Ammon's horn (tissue), 1 donor: ENCODE measurements at places on chromosomes 2 and 18.

DNA sequence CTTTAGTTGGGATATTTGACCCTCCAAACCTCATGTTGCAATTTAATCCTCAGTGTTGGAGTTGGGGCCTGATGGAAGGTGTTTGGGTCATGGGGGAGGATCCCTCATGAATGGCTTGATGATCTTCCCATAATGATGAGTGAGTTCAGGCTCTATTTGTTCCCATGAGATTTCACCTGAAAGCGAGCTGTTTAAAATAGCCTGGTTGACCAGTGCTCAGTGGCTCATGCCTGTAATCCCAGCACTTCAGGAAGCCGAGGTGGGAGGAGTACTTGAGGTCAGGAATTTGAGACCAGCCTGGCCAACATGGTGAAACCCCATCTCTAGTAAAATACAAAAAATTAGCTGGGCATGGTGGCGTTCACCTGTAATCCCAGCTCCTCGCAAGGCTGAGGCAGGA, 14.9 kb upstream of the PSME4 start:
- DNase-seq, result no peak

- no peak for DNase-seq
Measured at GRCh38 chr2:19823507-19823906, 78.3 kb downstream of the TTC32 start.

GRCh38 chr2:210027608-210028007, 25.2 kb downstream of the RPE start:
- no peak for DNase-seq

DNA sequence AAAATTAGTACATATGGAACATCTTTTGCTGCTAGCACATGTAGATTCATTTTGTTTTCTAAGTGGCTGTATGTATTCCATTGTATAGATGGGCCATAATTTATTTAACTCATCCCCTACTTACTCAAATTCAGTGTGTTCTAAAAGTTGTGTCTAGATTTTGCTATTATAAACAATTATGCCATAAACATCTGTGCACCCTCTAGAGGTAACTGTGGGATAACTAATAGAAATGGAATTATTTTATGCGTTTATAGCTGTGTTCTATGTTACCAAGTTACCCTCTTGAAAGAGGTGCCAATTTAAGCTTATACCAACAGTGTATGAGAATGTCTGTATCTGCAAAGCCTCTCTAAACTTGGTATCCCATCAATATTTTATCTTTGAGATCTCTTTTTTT, 100.4 kb downstream of the MMADHC start:
- no peak for DNase-seq

- DNase-seq, result no peak
Measured at GRCh38 chr2:60157283-60157682, 396.2 kb downstream of the BCL11A start.

DNA sequence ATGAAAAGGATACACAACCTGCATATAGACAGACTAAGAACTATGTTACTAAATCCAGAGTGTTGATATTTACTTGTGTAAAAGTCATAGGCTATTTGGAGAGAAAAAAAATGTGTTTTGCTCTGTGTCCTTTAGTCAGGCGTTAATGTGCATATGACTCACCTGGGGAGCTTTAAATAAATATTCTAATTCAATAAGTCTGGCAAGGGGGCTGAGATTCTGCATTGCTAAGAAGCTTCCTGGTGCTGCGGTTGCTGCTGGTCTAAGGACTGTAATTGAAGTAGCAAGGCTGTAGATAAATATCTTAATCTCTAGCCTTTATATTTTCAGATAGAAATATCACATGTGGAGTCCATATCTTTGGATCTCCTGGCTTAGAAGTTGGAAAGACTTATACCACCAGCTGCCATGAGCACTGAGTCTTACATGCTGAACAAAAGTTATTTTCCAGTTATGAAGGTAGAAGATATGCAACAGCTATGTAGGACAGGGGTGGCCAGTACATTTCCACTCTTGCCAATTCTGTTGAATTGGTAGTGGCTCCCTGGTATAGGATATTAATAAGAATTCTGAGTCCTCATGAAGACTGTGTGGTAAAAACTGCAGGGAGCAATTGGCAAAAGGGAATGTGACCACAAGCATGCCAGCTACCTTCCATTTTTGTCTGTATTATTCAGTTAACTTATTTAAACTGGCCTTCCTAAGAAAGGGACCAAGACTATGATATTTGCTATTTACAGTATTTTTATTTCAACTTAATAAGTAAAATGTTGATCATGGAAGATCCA, 4.8 kb downstream of the SPAG16 start:
- DNase-seq, result no peak

DNA sequence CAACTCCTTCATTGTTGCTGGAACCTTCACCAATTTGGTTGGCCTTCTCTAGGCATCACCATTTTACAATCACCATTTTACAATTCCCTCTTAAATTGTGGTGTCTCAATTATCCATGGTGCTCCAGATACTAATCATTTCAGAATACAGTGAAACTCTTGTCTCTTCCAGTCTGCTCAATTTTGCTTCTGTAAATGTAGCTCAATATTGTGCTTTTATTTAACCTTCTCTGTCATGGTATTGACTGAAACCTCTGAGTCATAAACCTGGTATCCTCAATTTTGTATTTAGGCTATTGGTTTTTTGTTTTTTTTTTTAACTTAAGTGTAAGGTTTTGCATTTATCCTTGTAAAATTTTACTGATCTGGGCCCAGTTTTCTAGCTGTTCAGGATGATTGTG, 16.1 kb downstream of the STRADB start:
- no peak for DNase-seq

DNA sequence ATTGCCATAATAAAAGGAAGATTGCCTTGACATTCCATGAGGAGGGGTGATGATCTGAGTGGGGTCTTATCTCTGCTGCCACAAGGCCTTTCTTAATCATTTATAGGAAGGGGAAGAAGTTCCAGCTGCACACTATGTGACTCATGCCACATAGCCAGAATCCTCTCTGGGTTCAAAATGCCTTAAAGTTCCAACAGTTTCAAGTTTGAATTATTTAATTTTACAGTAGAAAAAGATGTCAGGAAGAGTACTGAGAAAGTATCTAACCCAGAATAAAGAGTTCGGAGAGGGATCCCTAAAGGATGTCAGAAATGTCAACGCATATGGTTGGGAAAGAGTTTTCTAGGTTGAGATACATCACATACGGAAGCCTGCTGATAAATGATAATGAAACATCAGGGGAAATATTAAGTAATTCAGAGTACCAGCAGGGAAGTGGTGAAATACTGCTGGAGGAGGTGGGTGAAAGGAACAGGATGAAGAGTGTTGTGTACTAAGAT, 999.9 kb downstream of the TSN start:
- DNase-seq, result no peak

DNA sequence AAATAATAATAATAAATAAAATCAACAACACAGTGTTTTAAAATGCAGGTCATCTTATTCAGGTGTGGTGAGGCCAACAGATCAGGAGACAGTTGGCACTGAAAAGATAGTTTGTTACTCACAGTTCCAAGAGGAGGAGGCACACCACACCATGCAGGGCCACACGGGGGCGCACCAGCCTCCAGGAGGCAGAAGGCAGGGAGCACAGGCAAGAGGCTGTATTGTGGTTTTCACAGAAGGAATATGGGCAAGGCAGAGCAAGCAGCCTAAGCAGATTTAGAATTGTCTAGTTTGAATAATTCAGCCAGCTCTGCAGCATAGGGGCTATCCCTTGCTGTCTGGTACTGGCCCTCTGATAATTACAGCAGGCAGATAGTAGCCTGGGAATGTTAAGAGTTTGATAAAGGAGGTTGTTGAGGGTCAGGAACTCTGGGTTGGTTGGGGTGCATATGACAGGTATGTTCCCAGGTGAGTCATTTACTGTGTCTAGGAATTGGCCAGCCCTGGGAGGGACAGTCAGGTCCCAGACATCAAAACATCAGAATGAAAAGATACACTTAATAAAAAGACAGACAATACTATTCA, 31.3 kb downstream of the KIAA2012 start:
- no peak for DNase-seq
